ENCODE measurements at places on chromosomes 4 and X. TPM values are rescaled to one million over a fixed set of nuclear protein-coding genes. Genes with fewer than 3 reads are reported as not detected.

The MXRA5 gene
- total RNA-seq = not detected

The ADH4 gene
- total RNA-seq = 0.07 TPM

The GLRB gene
- 1.4 TPM for total RNA-seq

The CLTRN gene
- 1.2 TPM for total RNA-seq

The NUDT9 gene
- total RNA-seq = 23.0 TPM

The HPGDS gene
- total RNA-seq = not detected

The SULT1B1 gene
- 0.05 TPM for total RNA-seq

The GAB3 gene
- 0.40 TPM for total RNA-seq

The SYP gene
- total RNA-seq = 3.5 TPM

The MFAP3L gene
- total RNA-seq = 4.5 TPM

The RBMXL3 gene
- total RNA-seq = not detected

The UGT2A2 gene
- not detected for total RNA-seq

The SSX4B gene
- total RNA-seq = not detected

The SCARB2 gene
- total RNA-seq = 53.4 TPM

The USP17L30 gene
- not detected for total RNA-seq

The CSN1S1 gene
- total RNA-seq = not detected

The PSMD10 gene
- 78.6 TPM for total RNA-seq

The CTAG2 gene
- not detected for total RNA-seq

The FAT1 gene
- 204 TPM for total RNA-seq

The CFAP99 gene
- total RNA-seq = 0.05 TPM

The CORIN gene
- 0.06 TPM for total RNA-seq

The MAGEA2B gene
- total RNA-seq = not detected

The P2RY8 gene
- total RNA-seq = 0.02 TPM

The LRRC66 gene
- 0.18 TPM for total RNA-seq

The GDPD2 gene
- 0.06 TPM for total RNA-seq

The SLC4A4 gene
- total RNA-seq = 2.4 TPM

The CENPE gene
- total RNA-seq = 7.5 TPM

The CLNK gene
- total RNA-seq = not detected

The SEPSECS gene
- 3.0 TPM for total RNA-seq
